SJCRH30 (cell line): ENCODE measurements at places on chromosomes 3 and 15. TPM values are rescaled to one million over a fixed set of nuclear protein-coding genes. Genes with fewer than 3 reads are reported as not detected.

Gene HDAC11
- 30.7 and 32.5 TPM in 2 replicates for total RNA-seq

Gene SECISBP2L
- 19.3 and 23.5 TPM in 2 replicates for total RNA-seq

GRCh38 chr15:56729561-56729960, 3.7 kb downstream of the ZNF280D start:
- DNase-seq, result no peak

GRCh38 chr3:15527031-15527459, 5.5 kb upstream of the COLQ start:
- DNase-seq, result no peak

DNA sequence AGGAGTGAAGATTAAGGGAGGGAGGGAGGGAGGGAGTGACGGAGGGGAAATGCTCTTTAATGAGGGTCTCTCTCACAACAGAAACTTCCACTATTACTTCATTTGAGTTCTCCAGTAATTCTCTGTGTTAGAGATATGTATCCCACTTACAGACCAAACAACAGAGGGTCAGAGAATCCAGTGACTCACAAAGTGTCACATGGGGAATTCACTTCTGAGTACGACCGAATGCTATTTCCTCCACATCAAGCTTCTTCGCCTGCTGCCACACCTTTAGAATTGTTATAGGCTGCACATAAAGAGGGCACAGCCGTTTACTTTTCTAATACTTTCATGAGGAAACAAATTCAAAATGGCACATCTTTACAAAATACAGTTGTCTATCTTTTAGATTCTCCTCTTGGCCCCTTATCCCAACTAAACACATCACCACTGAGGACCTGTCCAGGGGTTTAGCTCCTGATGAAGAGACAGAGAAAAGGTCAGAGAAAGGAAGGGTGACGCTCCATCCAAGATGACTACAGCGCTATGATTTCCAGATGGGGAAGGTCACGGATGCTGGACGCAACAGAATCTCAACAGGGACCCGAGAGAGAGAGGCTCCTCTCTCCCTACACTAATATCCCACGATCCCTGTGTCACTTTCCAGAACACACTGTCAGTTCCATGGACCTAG, 119.0 kb downstream of the XXYLT1 start:
- DNase-seq, result no peak

Gene GNAT1
- 0.14 TPM in 1 of 2 replicates, not detected in the other for total RNA-seq

GRCh38 chr3:171542976-171543375, 82.8 kb upstream of the TNIK start:
- DNase-seq, result no peak

Gene PCLAF
- 581 and 605 TPM in 2 replicates for total RNA-seq

DNA sequence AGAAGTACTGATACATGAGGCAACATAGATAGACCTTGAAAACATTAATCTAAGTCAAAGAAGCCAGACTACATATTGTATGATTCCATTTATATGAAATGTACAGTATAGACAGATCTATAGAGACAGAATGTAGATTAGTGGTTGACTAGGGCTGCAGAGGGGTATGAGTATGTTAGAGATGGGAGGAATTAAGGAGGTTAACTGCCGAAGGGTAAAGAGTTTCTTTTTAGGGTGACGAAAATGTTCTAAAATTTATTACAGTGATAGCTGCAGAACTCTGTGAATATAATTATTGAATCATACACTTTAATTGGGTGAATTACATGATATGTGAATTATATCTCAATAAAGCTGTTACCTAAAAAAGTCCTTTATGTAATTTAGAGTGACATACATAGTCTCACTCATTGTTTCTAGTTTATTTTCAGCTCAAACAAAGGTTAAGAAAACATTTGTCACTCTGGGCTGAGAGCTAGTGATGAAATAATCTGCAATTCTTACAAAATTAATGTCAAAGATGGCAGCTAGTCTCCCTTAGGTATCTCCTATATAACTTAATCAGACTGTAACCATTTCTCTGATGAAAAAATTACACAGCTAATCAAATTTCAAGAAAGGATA, 61.4 kb downstream of the DENND4A start:
- DNase-seq, result no peak

Gene RAB6B
- total RNA-seq, result 0.58 and 1.4 TPM in 2 replicates
